ENCODE measurements at places on chromosomes 3 and 15. TPM values are rescaled to one million over a fixed set of nuclear protein-coding genes. Genes with fewer than 3 reads are reported as not detected.

Gene CLDN18
- not detected for total RNA-seq

Gene LNP1
- total RNA-seq, result 0.67 TPM

Gene SLC51A
- total RNA-seq, result not detected

Gene SOX2
- 0.45 TPM for total RNA-seq

Gene RAB8B
- 12.6 TPM for total RNA-seq

Gene PDZRN3
- not detected for total RNA-seq

Gene HRH1
- 6.6 TPM for total RNA-seq

Gene SRGAP3
- 0.79 TPM for total RNA-seq

Gene PRICKLE2
- 2.8 TPM for total RNA-seq

Gene PIGZ
- 1.5 TPM for total RNA-seq

Gene RFX7
- 8.8 TPM for total RNA-seq

Gene PYGO1
- 7.6 TPM for total RNA-seq

Gene TMEM207
- total RNA-seq, result not detected

Gene NCBP2
- 42.1 TPM for total RNA-seq

Gene GOLGA6L6
- not detected for total RNA-seq

Gene GOLGA6B
- total RNA-seq, result not detected

Gene SHC4
- 0.74 TPM for total RNA-seq

Gene PRSS50
- total RNA-seq, result not detected

Gene MINAR1
- total RNA-seq, result 0.30 TPM

Gene NDN
- not detected for total RNA-seq

Gene SLC38A3
- not detected for total RNA-seq

Gene IL17RB
- 0.83 TPM for total RNA-seq

Gene P2RY13
- not detected for total RNA-seq

Gene CDCP1
- 8.1 TPM for total RNA-seq

Gene MAGI1
- total RNA-seq, result 3.5 TPM

Gene LDHAL6B
- not detected for total RNA-seq

Gene SETD5
- 39.2 TPM for total RNA-seq

Gene SCAMP5
- 11.7 TPM for total RNA-seq

Gene SUSD5
- 4.0 TPM for total RNA-seq

Gene TRH
- total RNA-seq, result not detected

Gene GOLGA8M
- total RNA-seq, result not detected

Gene GOLGA6L7
- not detected for total RNA-seq

Gene LEKR1
- total RNA-seq, result 0.73 TPM

Gene PLSCR2
- total RNA-seq, result not detected

Gene HYKK
- 7.1 TPM for total RNA-seq

Gene TPRG1
- total RNA-seq, result 0.14 TPM

Gene ZNF662
- total RNA-seq, result not detected

Gene LRRIQ4
- total RNA-seq, result not detected

All from A549 treated with Mapracorat at 1 μM for 4 hours (cell line).